LNCaP clone FGC (cell line): ENCODE measurements at places on chromosomes 7 and 10.
A peak's percentile ranks its signal among the peaks of the same experiment; 100 is the strongest.

GRCh38 chr7:17070231-17070708, 188.5 kb upstream of the AGR3 start:
- DNase-seq = no peak

- DNase-seq = no peak
Measured at GRCh38 chr7:92313055-92313454, 67.3 kb downstream of the ANKIB1 start.

- DNase-seq = no peak
Measured at GRCh38 chr10:118496525-118496924, 98.9 kb downstream of the PRLHR start.

- no peak for DNase-seq
Measured at GRCh38 chr7:143901332-143901667, 676 bp downstream of the TCAF1 start.

DNA sequence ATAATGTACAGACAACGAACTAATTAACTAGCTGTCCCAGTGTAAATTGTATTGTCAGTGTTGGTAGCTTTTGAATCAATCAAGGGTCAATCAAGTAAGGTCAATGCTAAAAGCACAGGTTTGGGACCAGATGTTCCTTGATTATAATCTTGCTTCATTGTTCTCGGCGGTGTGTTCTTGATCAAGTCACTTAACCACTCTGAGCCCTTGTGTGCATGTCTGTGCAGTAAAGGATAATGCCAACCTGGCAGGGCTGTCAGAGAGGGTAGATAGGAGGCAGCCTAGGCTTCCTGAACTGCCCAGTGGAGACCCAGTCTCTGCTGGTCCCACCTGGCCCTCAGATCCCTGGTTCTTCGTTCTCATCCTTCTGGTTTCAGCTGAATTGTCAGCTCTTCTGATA, 221.0 kb downstream of the EMX2 start:
- peak; percentile 44 for DNase-seq
